ENCODE measurements at places on chromosomes 4 and X.

DNA sequence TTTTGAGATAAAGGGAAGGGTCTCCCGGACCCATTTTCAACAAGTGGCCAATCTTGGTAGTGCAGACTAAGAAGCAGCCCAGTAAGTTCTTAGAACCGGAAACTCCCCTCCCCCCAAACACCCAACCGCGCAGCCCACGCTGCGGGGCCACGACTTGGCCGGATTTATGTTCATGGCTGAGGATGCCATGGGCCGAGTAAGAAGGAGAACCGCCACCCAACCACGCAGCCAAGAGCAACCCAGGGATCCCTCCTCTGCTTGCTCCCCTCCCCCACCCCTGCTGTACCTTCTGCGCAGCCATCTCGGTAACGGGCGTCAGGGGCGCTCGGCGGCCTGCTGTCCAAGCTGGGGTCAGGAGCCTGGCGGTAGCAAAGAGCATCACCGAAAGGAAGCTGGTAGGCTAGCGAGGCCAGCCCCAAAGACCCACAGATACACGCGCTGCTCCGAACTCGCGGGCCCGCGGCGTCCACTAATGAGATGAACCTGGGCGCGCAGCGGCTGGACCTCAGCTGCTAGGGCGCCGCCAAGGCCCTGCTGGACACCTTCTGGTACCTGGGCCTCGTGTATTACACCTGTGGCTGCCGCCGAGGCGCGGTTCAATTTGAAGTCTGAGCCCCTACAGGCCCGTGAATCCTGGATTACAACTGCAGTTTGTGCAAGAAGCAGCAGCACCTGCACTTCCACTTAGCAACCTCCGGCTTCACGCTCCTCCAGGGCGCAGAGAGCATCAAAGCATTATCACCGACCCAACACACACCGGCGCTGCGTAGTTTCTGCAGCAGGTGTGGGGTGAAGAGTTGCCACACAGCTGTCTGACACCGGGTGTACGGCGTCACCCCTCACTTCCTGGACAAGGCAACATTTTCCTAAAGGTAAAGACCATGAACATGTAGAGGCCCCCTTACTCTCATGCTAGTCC, 63.4 kb downstream of the NUDT10 start:
- DNase-seq, result peak; percentile 31

GRCh38 chr4:3432381-3432790, 9.4 kb upstream of the HGFAC start:
- DNase-seq, result no peak

- DNase-seq, result no peak
Measured at GRCh38 chr4:37609626-37610025, 76.5 kb downstream of the RELL1 start.

DNA sequence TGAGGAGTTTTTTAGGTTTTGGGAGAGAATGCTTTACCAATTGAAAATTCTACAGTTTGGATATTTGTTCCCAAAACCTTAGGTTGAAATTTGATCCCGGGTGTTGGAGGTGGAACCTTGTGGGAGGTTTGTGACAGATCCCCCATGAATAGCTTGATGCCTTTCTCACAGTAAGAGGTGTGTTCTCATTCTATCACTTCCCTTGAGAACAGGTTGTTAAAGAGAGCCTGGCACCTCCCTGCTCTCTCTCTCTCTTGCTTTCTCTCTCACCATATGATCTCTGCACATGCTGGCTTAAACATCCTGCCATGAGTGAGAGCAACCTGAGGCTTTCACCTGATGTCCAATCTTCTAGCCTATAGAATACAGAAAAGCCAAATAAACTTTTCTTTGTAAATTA, 1475.5 kb upstream of the AGA start:
- no peak for DNase-seq

GRCh38 chr4:145829629-145830395, 108.8 kb downstream of the ZNF827 start:
- no peak for DNase-seq

DNA sequence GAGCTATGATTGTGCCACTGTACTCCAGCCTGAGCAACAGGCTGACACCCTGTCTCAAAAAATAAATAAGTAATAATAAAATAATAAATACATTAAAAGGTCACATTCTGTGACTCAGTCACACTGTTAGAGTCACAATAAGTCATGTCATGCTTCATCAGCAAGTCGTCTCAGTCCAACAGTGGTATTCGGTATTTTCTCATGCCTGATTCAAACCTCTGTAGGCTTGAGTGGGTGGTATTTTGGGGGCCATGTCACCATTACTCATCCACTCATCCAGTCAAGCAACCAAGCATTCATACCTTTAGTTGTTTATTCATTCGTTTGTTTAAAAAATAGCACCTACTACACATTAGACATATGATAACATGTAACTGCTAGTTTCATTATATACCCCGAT, 46.9 kb downstream of the SUPT20HL2 start:
- no peak for DNase-seq

DNA sequence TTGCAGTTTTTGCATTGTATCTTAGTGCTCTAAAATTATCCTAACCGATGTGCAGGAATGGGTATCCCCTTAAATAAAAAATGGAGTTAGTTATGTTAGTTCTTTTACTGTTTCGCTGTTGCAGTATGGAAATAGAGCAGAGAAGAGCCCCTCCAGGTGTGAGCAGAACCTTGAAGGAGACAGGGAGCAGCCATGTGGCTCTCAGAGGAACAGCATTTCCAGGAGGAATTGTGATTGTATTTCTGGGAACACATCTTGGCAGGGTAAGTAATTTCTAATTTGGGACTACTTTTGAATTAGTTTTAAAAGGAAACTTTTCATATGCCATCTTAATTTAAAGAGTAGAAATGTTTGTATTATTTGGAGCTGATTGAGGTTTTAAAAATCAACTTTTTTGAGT, 5.3 kb upstream of the CCDC158 start:
- DNase-seq, result no peak

GRCh38 chr4:34516524-34516923, 1727.8 kb downstream of the ARAP2 start:
- no peak for DNase-seq

GRCh38 chr4:176001151-176002006, 64.3 kb upstream of the WDR17 start:
- DNase-seq, result no peak

DNA sequence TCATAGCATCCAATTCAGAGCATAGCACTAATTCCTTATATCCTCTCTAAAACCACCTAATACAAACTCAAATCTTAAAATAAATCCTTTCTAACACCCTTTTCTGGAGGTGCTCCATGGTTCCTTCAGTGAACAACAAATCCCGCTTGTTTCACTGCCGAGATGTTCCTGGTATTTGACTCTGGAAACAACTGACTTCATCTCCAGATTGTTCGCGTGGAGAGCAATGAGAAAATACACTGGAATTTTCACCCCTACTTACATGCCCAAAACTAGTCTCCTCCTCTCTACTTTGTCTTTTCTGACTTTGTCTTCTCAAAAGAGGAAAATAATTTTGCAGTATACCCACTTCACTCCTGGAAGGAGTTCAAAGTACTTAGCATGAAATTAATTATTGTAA, 129.0 kb downstream of the PLS3 start:
- no peak for DNase-seq

DNA sequence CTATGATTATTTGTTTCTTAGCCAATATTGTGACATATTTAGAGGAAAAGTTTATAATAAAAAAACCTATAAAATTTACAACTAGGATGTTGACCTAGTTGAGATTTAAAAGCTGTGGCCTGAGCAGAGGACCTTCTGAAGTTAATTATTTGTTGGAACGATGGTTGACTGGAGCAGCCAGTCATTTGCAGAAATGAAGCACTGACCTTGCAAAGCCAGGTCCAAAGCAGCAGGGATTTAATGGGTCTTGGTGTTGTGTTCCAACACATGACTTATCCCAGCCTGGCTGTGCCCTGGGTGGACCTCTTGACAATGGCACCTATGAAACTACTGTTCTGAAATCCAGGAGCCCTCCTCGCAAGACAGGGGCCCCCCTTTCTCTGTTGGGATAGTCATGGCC, 235.2 kb downstream of the FRAS1 start:
- DNase-seq, result no peak

GRCh38 chr4:169744601-169745000, 13.1 kb downstream of the HPF1 start:
- DNase-seq, result no peak

DNA sequence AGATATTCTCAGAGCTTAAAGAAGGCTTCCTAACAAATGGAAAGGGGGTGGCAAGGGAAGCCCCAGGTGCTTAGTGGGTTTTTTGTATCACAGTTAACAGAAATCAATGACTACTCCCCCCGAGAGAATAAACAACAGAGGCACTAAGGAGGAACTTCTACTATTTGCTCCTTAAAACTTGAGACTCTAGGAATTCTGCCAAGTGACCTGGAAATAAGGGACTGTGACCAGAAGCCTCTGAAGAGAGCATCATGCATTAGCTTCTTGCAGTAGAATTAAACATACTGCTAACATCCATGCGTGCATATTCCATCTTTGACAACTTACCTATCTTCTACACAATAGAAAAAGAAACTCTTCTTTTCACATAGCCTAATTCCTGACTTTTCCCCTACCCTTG, 86.8 kb downstream of the CAMK2D start:
- DNase-seq, result no peak

DNA sequence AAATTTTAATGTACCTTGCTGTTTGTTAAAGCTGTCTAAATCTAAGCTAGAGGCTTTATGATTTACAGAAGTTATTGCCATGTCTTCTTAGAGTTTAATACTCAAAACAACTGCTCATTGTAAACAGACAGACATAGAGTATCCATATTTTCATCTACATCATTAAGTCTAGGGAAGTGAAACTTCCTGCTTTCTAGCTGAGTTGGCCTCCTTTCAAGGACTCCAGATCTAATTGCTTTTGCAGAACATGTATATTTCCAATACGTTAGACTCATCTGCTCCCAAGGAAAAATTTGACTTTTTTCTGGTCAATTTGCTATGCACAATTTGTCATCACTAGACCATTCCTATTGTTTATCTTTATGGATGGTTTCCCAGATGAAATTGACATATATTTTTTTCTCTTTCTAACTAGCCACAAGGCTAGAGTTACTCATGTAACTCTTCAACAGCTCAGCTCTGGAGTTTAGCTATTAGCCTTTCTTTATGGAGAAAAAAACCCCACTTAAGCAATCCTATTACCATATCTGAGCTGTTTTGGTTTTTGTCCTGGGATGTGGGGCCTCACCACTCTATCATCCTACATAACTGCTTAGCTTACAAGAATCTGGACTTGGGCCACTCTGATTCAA, 122.9 kb downstream of the PPA2 start:
- no peak for DNase-seq

- DNase-seq, result no peak
Measured at GRCh38 chr4:88659055-88659889, 38.4 kb downstream of the NAP1L5 start.

DNA sequence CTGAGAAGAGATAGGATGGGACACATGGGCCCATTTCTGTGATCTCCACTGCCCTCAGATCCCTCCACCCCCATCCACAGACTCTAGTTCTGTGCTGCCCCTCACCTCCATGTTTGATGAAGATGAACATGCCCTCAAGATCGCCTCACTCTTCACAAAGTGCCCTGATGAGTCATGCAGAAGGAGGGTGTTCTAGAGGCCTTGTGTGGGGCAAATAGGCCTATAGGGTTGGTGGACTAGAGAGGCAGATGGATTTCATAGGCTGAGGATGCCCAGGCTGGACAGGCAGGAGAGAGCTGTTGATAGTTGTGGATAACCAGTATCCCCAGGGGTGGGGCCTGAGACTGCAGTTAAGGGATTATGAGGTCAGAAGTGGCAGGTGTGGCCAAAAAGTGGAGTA, at the start of gene CXorf65:
TSS of gene CXorf65 (minus strand) at position 314 of the 400 bp plus-strand sequence. CDS start at position 130, 184 bp downstream.
- DNase-seq, result no peak

- no peak for DNase-seq
Measured at GRCh38 chr4:67874986-67875385, 8.8 kb downstream of the TMPRSS11D start.

DNA sequence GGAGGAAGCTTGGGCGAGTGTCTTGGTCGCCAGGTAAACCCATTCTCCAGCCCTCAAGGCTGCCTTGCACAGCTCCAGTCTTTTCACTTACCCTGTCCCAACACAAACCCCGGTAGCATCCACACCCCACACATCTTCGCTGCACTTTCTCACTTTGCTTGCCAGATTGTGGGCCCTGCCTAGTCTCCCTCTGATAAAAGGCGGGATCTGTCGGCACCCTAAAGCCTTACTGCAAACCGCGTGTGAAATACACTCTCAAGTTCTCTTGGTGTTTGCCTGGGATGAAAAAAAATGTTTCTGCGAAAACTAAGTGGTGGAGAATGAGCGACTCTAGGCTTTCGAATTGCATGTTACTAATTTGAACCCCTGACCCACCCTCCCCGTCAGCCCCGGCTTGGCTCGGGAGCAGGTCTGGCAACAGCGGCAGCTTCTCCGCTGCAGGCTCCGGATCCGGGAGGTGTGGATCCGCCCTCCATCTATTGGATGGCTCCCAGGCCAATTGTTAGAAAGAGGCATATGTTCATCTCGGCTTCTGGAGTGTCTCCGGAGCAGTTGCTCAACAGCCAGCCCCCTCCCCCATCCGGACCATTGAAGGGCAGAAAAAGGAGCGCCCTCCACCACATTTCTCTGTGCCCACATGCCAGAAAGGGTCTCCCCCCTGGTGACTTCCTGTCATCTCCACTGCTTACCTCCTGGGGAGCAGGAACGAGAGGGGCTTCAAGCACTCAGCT, 3.0 kb upstream of the CITED1 start:
- no peak for DNase-seq

- no peak for DNase-seq
Measured at GRCh38 chr4:150217808-150218207, 139.6 kb downstream of the DCLK2 start.

- DNase-seq, result no peak
Measured at GRCh38 chr4:122973465-122973864, 51.1 kb upstream of the NUDT6 start.

DNA sequence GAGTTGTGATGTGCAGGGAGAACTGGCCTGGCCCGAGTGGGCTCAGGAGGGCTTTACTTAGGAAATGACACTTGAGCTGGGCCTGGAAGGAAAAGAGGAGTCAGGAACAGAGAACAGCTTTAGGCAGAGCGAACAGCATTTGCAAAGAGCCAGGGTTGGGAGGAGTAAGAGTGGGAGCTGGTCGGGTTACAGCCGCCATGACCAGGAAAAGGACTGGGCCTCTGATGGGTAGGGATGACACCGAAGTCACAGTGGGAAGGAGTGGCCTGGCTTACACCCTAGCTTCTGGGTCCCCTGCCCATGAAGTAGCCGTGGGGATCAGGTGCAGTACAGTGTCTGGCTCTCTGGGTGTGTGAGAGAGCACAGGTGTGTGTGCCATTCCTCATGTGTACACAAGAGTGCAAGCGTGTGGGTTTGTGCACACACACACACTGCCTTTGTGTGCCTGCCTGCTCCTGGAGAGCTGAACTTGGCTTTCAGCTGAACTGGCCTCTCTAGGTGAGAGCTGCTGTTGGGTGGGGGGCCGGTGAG, 31.6 kb downstream of the TRMT44 start:
- no peak for DNase-seq

GRCh38 chr4:13615161-13615560, 12.4 kb downstream of the BOD1L1 start:
- DNase-seq, result no peak

DNA sequence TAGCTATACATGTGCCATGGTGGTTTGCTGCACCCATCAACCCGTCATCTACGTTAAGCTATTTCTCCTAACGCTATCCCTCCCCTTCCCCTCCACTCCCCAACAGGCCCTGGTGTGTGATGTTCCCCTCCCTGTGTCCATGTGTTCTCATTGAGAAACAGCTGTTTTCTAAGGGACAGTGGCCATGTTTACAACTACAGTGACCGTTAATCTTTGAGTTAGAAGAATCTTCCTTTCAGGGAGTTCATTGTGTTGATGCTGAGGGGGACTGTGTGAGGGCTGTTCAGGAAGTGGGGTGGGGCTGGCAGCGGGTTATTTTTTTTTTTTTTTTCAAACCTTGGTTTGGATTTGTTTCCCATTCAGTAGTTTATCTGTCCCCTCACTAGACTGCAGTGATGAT, 179.9 kb downstream of the NHS start:
- no peak for DNase-seq

Data from effector CD8-positive, alpha-beta T cell (primary cell).